ENCODE measurements at places on chromosomes 1 and 21. TPM values are rescaled to one million over a fixed set of nuclear protein-coding genes. Genes with fewer than 3 reads are reported as not detected.

Gene PHLDA3
- total RNA-seq, result 25.6 TPM

Gene KISS1
- 0.50 TPM for total RNA-seq

Gene TRIM67
- not detected for total RNA-seq

Gene GALE
- total RNA-seq, result 68.1 TPM

Gene LRRIQ3
- total RNA-seq, result 1.6 TPM

Gene RNF207
- total RNA-seq, result 43.6 TPM

Gene JAM2
- total RNA-seq, result 12.0 TPM

Gene BRINP3
- 1.8 TPM for total RNA-seq

Gene RNU5D-1
- total RNA-seq, result not detected

Gene KCND3
- total RNA-seq, result 12.6 TPM

Gene KRTAP11-1
- not detected for total RNA-seq

GRCh38 chr1:72827278-72827677 is 544.9 kb upstream of the NEGR1 start:
- no peak for DNase-seq

- DNase-seq, result no peak
Measured at GRCh38 chr1:97337250-97338030, 583.4 kb downstream of the DPYD start.

DNA sequence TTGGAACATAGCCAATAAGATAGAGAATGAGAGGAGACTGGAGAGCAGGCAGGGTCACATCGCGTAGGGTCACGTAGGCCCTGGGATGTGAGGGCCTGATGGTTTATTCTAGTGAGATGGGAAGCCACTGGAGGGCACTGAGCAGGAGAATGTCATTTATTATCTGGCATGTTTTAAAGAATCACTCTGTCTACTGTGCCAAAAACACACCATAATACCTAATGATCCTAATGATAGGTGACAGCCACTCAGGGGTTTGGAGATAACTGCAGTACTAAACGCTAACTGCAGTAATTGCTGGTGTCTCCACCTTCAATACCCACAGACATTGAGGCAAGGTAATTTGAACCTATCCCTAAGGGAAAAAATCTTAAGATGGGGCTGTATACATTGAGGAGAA is 185.4 kb downstream of the TTLL7 start:
- DNase-seq, result no peak

GRCh38 chr1:162902416-162902815 is 41.4 kb upstream of the CCDC190 start:
- DNase-seq, result no peak

GRCh38 chr1:112937070-112937469 is 18.9 kb downstream of the SLC16A1 start:
- peak; percentile 22 for DNase-seq

DNA sequence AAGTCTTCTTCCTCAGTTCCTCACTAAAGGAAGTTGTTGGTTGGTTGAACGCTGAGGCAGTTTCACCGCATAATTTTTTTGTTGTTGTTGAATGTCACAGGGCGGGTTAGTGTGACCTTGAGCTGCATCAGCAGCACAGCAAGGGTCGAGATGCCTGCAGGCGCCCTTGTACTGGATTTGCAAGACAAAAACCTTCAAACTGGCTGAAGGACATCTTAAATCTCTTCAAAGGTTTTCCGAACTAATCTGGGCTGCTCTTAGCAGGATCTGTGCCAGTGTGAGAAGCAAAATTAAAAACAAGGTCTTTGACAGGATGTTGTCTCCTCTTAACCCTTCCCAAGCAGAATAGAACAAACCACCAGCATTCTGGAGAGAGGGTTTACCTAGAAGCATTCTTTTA is 59.4 kb downstream of the NRIP1 start:
- peak; percentile 27 for DNase-seq

- no peak for DNase-seq
Measured at GRCh38 chr1:178267646-178268094, 173.8 kb downstream of the RASAL2 start.

GRCh38 chr1:185834371-185834905 is 100.2 kb downstream of the HMCN1 start:
- DNase-seq, result no peak

- no peak for DNase-seq
Measured at GRCh38 chr1:248627971-248628844, 6.7 kb downstream of the OR2T11 start.

- peak; percentile 27 for DNase-seq
Measured at GRCh38 chr1:203521074-203521794, 27.3 kb downstream of the OPTC start.

DNA sequence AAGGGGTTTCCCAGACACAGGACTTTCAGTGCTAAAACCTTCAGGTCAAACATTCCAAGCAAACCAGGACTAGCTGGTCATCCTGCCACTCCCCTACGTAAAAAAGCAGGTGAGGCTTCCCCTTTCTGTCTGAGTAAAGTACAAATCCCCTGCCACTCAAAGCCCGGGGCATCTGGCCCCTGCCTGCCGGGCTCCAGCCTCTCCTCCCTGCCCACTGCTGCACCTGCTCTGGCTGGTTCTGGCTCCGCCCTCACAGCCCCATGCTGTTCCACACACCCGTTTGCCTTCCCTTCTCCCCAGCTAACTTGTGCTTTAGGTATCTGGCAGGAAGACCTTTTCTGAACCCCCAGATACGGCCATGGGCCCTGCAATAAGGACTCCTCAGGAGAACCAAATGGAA is 23.3 kb upstream of the S100A7 start:
- no peak for DNase-seq

DNA sequence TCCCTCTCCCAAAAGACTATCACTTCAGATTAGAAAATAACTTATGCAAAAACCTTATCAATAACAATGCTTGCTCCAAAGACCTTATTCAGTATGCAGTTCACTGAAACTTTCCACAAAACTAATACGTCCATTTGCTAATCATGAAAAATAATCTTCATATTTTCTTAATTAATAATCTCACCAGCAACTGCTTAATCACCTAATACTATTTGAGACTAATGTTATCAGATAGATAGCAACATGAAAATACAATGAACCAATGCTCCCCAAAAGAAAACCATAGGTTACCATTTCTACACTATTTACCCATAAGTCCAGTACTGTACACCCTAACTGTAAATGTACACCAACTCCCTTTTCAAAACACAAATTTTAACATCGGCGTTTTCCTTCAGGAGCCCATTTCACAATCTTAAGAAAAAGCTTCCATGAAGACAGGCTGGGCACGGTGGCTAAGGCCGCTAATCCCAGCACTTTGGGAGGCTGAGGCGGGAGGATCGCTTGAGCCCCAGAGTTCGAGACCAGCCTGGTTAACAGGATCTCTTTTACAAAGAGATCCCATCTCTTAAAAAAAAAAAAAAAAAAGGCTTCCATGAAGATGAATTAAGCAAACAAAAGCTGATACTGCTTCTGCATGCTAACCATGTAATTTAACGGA is 1.7 kb downstream of the GNB1 start:
- no peak for DNase-seq

GRCh38 chr1:84749427-84749826 is 59.2 kb upstream of the SSX2IP start:
- no peak for DNase-seq

GRCh38 chr1:15038232-15039016 is 115.1 kb upstream of the TMEM51 start:
- no peak for DNase-seq

- no peak for DNase-seq
Measured at GRCh38 chr1:920521-920920, 3.2 kb upstream of the SAMD11 start.

GRCh38 chr1:248618878-248619277 is 16.0 kb downstream of the OR2T11 start:
- DNase-seq, result peak; percentile 40

DNA sequence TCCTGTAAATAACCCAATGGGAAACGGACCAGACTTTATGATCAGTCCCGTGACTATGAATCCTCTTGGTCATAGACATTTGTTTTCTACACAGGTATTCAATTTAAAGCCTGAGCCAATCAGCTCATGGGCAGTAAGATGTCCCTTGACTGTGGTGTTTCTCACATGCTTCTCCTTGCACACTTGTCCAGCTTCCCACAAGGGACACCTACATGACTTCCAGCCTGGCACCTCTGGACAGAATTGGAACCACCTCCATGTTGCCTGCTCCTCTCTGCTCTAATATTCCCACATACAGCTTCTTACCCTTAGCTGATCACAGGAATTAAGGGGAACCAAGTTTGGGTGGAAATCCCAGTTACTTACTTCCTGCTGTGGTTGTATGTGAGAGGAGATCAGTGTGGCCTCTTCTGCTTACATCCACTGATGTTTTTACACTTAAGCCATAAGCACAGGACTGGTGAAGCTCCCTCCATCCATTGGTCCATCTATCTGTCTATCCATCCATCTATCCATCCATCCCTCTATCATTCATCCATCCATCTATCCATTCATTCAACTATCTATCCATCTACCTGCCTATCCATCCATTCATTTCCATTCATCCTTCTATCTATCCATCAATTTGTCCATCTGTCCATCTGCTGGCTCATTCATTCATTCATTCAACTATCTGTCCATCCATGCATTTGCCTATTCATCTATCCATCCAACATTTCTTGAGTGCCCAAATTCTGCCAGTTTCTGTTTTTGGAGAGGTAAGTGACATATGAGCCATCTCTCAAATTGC is 16.4 kb downstream of the RUNX1 start:
- no peak for DNase-seq

- no peak for DNase-seq
Measured at GRCh38 chr1:170807432-170807831, 127.9 kb upstream of the MROH9 start.

DNA sequence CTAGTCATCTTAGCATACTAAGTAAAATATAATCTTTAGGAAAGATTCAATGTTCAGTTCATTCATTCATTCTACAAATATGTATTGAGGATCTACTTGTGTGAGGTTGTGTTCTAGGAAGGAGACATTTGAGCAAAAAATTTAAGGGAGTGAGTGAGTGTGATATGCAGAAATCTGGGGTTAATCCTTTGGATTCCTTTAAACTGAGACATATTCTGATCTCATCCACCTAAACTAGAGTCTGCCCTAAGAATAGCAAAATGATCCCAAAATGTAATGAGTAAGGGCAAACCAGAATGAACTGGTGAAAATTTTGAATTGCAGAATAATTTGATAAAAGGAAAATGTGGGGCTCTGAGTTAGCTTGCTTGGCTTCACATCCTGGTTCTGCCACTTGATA is 8.6 kb downstream of the UBE2U start:
- no peak for DNase-seq

- DNase-seq, result no peak
Measured at GRCh38 chr1:91428182-91428798, 23.7 kb upstream of the HFM1 start.

GRCh38 chr1:207309745-207310273 is 11.7 kb upstream of the CD55 start:
- DNase-seq, result no peak

DNA sequence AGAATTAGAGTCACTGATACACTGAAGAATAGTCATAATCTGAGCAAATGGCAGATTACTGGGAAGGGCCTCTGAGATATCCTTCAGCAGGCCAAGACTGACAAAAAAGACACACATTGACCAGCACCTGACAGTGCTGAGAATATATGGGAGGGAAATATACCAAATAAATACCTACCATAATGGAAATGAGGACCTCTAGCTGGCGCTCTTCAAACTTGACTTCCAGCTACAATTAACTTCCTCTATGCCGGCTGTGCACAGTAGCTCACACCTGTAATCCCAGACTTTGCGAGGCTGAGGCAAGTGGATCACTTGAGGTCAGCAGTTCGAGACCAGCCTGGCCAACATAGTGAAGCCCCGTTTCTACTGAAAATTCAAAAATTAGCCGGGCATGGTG is 69.5 kb downstream of the NPHS2 start:
- DNase-seq, result no peak

DNA sequence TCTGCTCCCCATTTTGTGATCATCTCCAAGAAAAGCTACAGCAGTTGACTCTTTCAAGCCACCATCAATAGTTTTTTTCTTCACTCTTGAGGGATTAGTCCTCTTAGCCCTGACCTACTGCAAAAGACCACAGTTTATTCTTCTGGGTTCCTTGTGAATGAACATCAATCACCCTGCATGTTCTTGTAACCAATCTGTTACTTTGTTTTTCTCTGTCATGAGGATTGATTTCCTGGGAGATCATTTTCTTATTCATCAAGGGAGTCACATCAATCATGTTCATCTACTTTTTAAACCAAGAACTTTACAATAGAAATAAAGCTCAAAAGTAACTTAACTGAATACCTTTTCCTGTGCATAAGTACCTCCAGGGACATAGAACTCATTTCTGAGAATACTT is 21.8 kb downstream of the ILDR2 start:
- peak; percentile 67 for DNase-seq

- no peak for DNase-seq
Measured at GRCh38 chr1:196205882-196206281, 402.4 kb downstream of the KCNT2 start.

DNA sequence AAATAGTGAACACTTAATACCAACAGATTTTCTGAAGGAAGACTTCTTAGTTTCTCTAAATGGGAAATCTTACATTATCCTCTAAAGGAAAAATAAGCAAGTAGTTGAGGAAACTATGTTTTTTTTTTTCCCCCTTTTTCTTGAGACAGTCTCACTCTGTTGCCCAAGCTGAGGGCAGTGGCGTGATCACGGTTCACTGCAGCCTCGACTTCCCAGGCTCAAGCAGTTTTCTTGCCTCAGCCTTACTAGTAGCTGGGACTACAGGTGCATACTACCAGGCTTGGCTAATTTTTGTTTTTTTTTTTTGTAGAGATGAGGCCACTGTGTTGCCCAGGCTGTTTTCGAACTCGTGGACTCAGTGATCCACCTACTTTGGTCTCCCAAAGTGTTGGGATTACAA is 3.9 kb downstream of the MTR start:
- DNase-seq, result peak; percentile 38

DNA sequence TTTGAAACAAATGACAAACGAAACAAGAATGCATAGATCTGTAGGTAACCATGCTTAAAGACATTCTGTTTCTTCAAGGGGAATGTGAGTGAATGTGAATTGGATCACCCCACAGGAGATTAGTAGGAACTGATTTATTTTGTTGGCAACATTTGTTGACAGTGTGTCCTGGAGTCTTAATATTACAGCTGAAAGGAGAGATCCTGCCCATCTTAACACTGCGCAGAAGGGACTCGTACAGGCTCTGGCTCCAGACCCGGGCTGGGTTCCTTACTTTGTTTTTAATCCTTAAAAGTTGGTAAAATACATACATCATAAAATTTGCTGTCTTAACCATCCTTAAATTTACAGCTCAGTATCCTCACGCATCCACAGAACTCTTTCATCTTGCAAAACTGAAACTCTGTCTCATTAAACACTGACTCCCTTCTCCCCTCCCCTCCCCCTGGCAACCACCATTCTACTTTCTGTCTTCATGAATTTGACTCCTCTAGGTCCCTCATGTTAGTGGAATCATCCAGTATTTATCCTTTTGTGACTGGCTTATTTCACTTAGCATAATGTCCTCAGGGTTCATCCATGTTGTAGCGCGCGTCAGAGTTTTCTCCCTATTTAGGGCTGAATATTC is 74.1 kb downstream of the GALNT2 start:
- DNase-seq, result no peak
